ENCODE measurements at places on chromosomes 3 and 15.

DNA sequence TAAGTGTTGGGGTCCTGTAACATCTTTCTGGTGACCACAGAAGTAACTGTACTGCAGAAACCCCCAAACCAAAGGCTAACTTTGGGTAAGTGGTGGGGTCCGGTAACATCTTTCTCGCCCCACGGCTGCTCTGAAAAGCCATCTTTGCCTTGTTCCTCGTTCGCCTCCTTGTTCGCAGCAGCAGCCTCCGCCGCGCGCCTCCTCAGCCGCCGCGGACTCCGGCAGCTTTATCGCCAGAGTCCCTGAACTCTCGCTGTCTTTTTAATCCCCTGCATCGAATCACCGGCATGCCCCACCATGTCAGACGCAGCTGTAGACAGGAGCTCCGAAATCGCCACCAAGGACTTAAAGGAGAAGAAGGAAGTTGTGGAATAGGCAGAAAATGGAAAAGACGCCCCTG lies 316.8 kb downstream of the TUSC7 start:
- DNase-seq: no peak

DNA sequence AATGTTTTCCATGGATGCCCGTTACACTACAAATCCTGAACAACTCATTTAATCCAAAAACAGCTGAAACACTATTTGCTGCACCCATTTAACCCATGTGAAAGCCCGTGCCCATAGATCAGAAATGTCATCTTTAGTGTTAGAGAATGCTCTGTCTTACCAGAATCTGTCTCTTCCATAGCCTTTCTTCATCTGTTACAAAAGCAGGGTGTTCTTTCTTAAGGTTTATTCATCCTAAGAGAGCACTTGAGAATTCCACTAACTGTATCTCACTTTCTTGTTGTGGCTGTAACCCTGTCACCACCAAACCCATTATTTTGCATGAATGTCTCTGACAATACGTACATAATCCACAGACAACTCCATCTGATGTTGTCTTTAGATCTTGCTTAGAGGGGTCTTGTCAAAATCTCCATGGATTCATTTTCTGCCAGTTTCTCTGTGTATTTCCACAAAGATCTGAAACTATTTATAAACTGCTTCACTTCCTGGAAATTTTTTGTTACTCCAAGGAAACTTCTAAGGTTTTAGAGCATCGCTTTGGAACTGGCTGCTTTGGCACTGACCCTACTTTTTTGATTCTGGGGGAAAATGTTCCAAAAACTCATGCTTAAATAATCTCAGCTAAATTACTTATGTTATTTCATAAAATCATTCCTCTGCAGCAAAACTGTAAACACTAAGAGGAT lies 167.8 kb upstream of the CCDC54 start:
- no peak for DNase-seq

- no peak for DNase-seq
These were observed 176.2 kb upstream of the TOPAZ1 start for GRCh38 chr3:44065311-44066094.

DNA sequence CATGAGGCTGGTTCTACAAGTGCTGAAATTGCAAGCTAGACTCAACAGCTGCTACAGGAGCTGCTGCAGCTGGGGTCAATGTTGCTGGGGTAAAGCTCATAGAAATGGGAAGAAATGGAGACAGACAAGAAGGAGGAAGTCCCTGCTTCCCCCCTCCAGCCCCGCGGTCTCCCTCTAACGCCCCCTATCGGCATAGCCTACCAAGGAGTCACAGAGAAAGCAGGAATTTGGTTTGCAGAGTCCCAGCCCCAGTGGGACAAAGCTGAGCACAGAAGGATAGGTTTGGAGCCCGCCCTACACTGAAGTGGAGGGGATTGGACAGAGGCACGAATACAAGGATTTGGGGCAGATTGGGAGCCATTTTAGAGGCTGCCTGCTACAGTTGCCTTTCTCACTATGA lies 176.9 kb upstream of the ANKRD28 start:
- no peak for DNase-seq

GRCh38 chr3:158108445-158108985 lies 1.4 kb upstream of the RSRC1 start:
- no peak for DNase-seq

GRCh38 chr15:68808770-68809169 lies 11.9 kb downstream of the ANP32A start:
- DNase-seq: no peak

DNA sequence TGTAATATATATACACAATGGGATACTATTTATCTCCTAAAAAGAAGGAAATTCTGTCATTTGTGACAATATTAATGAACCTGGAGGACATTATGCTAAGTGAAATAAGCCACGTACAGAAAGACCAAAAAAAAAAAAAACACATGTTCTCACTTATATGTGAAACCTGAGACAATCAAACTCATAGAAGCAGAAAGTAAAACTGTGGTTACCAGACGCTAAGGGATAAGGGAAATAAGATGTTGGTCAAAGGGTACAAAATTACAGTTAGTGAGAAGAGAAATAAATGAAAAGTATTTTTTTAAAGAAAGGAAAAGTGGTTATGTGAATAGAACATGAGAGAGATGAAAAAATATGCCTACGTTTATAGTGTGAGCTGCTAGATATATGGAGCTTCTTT lies 101.1 kb downstream of the CPNE4 start:
- no peak for DNase-seq

GRCh38 chr15:41828807-41829141 lies 882 bp downstream of the JMJD7 start:
- no peak for DNase-seq

GRCh38 chr15:62951481-62951880 lies 91.1 kb upstream of the TPM1 start:
- no peak for DNase-seq

DNA sequence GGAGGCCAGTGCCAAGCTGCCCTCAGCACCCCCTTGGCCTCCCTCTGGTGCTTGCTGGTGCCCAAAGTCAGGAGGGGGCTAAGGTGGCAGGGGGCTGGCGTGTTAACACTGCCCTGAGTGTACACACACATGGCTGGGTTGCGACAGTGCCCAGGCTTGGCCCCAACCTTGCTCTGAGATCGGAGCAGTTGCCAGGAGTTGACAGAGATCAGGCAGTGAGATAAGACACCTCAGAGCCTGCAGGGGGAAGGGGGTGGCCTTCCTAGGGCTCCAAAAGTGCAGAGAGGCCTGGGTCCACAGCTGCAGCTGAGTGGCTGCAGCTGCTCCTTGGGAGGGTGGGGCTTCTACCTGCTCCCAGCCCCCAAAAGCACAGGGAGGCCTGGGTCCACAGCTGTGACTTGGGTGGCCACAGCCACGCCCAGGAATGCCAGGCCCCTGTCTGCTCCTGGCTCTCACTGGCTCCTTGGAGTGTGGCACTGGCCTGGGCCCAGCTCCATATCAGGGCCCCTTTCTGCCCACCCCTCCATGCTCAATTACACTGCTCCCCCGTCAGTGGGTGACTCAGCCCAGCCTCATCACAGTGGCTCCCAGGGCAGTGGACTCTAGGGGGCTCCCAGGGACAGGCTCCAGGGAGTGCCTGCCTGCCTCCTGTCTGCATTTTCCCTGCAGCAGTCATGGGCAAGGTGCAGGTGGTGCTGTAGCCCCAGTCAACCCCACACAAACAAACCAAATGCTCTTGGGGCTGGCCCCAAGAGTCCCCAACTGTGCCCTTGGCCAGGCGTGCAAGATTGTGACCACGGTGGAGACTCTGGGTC lies 56.4 kb upstream of the C15orf39 start:
- DNase-seq: no peak
